HL-60 (cell line): ENCODE measurements at places on chromosomes 6 and 20.

GRCh38 chr6:33744001-33744848 lies 2.5 kb downstream of the IP6K3 start:
- peak; percentile 47 for DNase-seq

DNA sequence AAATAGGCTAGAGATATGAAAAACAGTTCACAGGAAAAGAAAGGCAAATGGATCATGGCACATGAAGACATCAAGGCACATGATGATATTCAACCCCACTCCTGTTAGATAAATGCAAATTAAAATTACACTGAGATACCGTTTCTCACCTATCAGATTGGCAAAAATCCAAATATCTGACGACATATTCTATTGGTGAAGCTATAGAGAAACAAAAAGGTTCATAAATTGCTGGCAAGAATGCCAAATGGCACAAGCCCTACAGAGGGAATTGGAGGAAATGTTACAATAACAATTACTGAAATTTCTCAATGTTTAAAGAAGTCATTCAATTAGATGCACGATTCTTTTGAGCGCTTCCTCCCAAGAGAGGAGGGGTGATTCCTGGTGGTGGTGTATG lies 45.3 kb upstream of the DSN1 start:
- no peak for DNase-seq

DNA sequence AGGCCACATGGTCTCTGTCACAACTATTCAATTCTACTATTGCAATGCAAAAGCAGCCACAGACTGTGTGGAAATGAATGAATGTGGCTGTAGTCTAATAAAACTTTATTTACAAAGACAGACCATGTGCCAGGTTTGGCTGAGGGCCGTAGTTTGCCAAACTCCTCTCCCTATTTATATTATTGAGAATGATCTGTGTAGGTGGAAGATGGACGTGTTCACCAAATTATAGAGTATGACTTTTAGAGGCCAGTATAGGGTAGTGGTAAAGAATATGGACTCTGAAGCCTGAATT lies 125.7 kb upstream of the MYLIP start:
- no peak for DNase-seq

- DNase-seq, result peak; percentile 34
Observed at GRCh38 chr6:117483004-117483644, 650 bp downstream of the DCBLD1 start.

DNA sequence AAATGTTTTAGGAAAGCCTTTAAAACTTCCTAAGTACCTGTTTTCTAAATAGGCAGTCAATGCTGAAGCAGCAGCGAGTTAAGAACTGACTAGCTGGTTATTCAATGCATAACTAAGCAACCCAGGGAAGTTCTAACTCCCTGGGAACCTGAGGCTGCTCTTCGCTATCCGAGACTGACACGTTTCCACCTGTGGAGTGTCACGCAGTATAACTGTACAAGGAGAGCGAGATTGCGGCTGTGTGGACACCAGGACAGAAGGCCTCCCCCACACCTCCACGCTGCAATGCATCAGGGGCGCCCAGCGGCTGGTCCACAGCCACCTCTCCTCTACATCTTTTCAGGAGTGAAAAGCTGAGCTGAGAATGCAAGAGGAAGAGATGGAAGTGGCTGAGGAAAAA lies 8.0 kb downstream of the PXDC1 start:
- DNase-seq, result no peak

GRCh38 chr20:11375966-11376365 lies 541.7 kb upstream of the BTBD3 start:
- no peak for DNase-seq

GRCh38 chr6:150276937-150277742 lies 91.7 kb upstream of the IYD start:
- DNase-seq, result no peak
